ENCODE measurements at places on chromosomes 1 and 21.

DNA sequence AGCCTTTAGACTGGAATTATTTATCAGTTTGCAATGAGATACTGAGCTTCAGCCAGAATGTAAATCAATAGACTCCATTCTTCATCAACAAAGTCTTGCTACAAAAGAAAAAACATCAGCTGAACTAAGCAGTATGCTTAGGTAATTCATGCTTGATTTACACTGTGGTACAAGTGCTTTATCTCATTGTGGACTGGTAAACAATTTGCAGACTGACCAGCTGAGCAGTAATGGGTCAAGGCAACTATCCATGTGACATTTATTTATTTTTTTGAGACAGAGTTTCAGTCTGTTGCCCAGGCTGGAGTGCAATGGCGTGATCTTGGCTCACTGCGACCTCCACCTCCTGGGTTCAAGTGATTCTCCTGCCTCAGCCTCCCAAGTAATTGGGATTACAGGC, 39.8 kb upstream of the SYT2 start:
- DNase-seq: no peak

- DNase-seq: no peak
Observed at GRCh38 chr21:31688603-31689368, 29.3 kb downstream of the SOD1 start.

DNA sequence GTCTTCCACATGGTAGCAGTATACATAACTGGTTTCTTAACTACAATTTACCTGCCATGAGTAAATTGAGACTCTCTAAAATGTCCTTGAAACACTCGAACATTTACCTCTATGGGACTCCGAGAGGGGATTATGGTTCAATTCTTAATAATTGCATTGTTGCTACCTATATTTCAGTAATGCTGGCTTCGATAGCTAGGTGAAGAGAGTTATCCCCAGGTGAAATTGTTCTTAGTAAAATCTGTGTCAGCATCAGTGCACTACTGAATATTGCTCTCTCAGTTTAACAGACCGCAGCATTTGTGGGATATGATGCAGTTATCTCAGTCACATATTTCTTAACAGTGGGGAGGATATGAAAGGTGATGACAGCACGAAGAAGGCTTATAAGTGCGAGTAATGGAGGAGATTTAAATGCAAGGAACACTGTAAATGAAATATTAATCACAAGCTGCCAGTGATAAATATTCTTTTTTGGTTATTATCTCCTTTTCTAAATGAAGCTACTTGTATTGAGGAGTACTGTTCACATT, 801.9 kb downstream of the BRINP3 start:
- DNase-seq: no peak

DNA sequence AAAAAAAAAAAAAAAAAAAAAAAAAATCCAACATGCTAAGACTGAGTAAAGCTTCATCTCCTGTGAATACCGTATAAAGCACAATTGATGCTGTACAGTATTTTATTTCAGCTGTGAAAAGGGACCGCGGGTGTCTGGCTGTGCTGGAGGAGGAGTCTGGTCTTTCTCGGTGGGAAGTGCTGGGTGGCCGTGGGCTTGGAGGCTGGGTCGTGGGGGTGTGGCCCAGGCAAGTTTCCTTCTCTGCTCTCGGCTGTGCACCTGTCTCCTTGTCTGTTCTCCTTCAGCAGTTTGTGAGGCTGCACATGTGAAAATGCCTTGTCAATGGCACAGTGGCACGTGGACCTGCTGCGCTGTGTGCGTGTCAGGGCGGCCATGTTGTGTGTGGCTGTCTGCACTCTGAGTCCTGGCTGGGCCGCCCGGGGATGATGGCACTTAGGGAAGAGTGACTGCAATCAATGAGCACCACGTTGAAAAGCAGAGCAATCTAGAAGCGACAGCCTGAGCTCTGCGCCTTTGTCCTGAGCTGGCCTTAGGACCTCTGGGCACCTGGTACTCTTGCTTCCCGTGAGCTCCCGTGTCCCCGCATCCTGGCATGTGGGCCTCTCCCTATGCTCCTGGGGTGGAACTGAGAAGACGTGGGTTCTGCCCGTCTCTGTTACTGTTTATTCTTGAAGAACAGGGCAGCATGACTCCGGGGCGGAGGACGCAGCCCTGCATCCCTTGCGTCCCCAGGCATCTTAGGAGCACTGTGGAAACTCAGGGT, 14.5 kb downstream of the AGPAT3 start:
- DNase-seq: no peak

- no peak for DNase-seq
Observed at GRCh38 chr1:10522322-10522860, 47.6 kb downstream of the PEX14 start.

DNA sequence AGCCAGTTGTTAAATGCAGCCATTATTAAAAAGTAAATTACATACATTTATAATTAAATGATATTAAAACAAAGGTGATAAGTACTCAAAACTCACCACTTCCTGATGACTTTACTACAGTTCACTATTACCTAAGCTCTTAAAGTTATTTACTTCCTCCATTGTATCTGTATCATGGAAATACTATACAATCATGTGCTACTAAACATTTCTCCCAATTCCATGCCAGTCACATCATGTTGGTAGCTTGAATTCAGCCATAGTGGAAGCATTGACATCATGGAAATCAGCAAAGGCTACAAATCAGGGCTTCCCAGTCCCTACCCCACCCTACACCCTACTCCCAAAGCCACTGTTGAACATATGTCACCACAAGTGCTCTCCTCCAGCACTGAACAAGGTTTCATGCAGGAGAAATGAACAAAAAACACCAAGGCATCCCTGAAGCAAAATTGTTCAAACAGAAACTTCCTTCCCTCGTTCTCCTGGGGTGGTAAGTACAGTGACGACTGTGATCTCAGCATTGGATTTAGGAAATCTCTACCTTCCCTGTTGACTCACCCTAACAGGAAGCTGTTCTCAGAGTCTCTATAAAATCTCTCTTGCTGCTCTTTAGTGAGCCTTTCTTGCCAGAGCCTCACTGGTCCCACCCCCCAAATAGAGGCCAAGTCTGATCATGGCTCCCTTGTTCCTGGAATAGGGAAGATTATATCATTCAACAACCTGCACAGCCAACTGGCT, 12.7 kb downstream of the VSIG8 start:
- no peak for DNase-seq

GRCh38 chr1:77394166-77394565, 112.3 kb downstream of the AK5 start:
- DNase-seq: no peak

GRCh38 chr1:205915354-205915990, 27.8 kb downstream of the SLC26A9 start:
- DNase-seq: no peak

GRCh38 chr1:29317916-29318530, 81.7 kb downstream of the PTPRU start:
- DNase-seq: no peak

DNA sequence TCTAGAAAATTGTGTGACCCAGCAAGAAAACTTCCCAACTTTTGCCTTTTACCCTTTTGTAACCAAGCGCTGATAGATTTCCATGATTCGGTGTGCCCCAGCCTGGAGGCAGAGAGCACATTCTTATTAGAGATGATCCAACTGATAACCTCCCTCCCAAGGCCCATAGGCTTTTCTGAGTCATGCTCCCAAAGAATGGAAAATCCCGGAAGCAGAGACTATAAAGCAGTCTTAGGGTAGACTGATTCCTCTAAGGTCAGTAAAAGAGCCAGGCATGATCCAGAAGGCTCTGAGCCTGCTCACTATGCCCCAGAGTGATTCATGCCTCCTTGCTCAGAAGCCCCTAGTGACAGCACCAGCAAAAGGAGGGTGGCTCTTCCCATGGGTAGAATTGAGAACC, 4.3 kb downstream of the CAMK1G start:
- no peak for DNase-seq

- no peak for DNase-seq
Observed at GRCh38 chr1:153210206-153210605, 7.0 kb downstream of the LELP1 start.

DNA sequence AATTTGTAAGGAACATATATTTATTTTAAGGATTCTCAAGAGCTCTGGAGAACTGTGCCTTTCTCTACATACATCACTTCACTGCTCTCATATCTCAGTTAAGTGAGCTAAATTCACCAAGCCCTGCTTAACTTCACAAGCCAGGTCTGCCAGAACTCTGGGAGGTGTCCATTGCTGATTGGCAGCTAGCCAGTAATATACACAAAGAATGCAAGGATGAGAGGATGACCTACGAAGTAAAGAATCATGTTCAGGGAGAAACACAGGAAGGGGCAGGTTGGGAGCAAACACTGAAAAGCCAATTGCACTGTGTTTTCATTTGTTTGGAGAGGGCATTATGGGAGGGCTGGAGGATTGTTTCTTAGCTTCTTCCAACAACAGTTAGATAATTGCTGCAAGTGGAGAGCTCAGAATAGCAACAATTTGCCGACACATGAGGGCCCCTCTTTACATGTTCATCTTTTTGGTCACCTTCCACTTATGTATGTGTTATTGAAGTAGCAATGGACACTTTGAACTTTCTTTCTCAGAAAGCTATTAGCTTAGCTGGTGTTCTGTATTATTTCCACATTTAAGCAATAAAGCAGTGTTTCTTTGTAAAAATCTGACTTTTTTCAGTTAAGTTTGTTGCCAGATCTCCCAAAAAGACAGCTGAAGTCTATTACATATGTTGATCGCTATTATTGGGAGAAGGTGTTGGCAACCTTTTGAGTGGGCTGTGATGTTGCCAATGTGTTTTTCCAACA, 254.8 kb downstream of the LTN1 start:
- DNase-seq: no peak

- DNase-seq: no peak
Observed at GRCh38 chr1:205692423-205692822, 12.1 kb upstream of the SLC45A3 start.

- DNase-seq: peak; percentile 24
Observed at GRCh38 chr1:91730801-91731732, 154.9 kb downstream of the TGFBR3 start.

DNA sequence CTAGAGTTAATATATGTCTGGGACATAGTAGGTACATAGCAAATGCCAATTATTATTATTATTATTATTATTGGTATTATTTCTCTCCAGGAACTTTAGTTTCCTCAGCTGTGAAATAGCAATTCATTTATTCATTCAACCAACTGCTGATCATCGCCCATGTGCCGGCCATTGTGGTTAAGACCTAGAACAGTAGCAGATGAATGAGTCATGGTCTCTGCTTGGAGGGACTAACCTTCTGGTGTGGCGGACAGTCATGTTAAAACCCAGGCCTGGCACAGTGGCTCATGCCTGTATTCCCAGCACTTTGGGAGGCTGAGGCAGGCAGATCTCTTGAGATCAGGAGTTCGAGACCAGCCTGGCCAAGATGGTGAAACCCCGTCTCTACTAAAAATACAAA, 23.8 kb upstream of the LDLRAP1 start:
- no peak for DNase-seq

DNA sequence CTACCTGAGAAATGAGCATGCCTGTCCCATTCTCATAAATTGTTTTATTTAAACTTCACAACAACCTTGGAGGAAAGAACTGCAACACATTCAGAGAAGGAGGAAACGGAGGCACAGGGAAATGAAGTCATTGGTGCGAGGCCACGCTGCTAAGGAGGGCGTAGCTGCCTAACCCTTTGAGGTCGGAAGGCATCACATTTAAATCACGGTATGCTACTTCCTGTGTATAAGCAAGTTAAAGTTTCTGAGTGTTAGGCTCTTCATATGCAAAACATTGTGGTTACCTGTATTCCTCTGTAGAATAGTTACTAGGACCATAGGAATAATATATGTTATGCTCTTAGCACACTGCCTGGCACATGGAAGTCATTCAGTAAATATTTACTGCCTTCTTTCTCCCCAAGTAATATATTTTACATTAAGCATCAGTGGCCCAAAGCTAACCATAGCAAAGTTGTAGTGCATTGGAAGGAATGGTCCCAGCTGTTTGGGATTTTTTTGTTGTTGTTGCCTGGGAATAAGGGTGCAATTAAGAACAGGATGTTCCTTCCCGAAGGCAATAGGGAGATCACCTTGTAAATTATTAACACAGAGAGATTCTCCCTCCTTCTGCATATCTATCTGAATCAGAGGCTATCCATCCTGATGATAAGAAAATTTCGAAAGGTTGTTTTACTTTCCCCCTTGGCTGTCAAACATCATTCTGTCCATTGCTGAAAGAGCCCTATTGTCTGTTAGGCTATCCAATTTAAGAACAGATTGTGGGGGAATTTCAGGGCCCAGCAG, 192.2 kb upstream of the C8B start:
- no peak for DNase-seq

Measured in neural progenitor cell (in vitro differentiated cells).